ENCODE measurements at places on chromosomes 5 and 9.

DNA sequence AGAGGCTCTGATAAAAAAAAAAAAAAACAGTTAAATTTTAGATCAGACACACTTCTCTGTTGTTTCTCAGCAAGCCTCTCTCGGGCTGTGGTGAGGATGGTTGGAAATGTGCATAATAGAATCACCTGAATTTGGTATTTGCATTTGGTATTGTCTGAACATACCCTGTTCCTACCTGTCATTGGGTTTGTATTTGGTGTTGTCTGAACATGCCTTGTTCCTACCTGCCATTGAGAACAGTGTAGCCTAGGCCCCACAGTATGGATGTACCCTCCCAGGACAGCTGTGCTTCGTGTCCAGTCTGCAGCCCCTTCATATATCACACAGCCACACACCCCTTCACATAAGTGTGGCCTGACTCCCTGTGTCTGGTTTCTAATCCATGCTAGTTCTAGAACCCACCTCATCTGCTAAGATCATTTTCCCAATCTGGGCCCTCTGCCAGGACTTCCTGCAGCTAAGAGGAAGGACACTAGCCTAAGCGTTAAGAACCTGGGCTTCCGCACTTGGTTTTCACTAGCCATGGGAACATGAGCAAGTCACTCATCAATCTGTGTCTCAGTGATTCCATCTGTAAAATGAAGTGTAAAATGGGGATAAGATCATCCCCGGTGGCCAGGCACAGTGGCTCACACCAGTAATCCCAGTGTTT lies 49.2 kb downstream of the ITGA2 start:
- no peaks in the 10 kb centered on the region for H3K27me3 ChIP-seq
- peaks cover 19% of the 10 kb centered on the region for H3K4me1 ChIP-seq
- no peaks in the 10 kb centered on the region for H3K36me3 ChIP-seq
- no peak for DNase-seq
- no peak overlapping the region for H3K4me3 ChIP-seq

DNA sequence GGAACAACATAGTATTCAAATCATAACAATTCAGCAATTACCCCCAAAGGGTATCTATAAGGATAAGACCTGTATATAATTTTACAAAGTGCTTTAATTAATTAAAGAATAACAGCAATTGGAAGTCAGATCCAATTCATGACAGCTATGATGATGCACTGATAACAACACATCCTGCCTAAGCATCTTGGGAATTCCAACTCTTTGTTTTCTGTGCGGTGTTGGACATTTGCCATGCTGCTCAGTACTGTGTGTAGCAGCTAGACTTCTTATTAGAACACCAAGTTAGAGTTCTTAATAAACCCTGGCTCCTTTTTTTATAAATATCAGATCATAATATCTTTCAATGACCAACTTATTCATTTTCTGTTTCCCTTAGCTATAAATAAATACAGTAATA lies 209.0 kb downstream of the SEC61B start:
- H3K27me3 ChIP-seq, result no peaks in the 10 kb centered on the region
- no peak for DNase-seq
- H3K27ac ChIP-seq, result no peak overlapping the region
- H3K4me1 ChIP-seq, result peaks cover 23% of the 10 kb centered on the region
- no peak overlapping the region for H3K4me3 ChIP-seq
- no peaks in the 10 kb centered on the region for H3K36me3 ChIP-seq

- H3K27me3 ChIP-seq, result peaks cover 4% of the 10 kb centered on the region
- DNase-seq, result no peak
- H3K36me3 ChIP-seq, result no peaks in the 10 kb centered on the region
- H3K27ac ChIP-seq, result no peak overlapping the region
- H3K4me3 ChIP-seq, result no peak overlapping the region
Measured at GRCh38 chr5:178469975-178470759, 120.0 kb downstream of the COL23A1 start.

GRCh38 chr9:131809941-131810344 lies 70.1 kb upstream of the RAPGEF1 start:
- H3K27ac ChIP-seq, result no peak overlapping the region
- no peaks in the 10 kb centered on the region for H3K36me3 ChIP-seq
- peaks cover 22% of the 10 kb centered on the region for H3K27me3 ChIP-seq
- no peak overlapping the region for H3K4me3 ChIP-seq

DNA sequence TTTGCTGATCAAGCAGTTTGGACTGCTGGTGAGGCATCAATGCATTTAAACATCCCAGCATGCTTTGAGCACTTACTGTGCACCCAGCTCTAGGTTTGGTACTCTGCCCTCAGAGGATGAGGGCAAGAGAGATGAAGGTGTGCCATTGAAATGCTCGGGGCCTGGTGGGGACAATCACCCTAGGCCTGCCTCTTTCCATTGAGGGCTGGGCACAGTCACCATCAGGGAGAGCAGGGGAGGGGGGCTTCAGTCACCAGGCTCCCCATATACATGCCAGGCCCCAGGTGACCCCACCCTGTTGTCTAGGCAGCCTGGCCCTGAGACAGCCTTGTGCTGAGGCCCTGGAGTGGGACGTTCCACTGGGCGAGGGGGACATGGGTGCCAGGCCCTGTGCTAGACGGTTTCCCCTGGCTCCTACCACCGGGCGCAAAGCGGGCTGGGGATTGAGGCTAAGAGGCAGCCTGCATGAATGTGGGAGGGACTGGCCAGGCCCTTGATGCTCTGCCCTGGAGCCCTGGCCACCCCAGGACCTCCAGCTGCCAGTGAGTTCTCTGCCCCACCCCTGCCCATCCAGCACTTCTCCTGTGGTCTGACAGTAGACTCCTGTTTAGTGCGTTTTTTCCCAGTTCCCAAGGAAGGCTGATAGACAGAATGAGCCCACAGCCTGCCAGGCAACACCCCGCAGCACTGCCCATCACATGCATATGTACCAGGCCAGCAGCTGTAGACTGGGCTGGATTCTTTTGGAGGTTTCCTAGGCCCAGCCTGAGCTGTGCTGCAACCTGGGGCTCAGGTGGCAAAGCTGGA lies 18.9 kb downstream of the TCF7 start:
- no peaks in the 10 kb centered on the region for H3K4me1 ChIP-seq
- no peak overlapping the region for H3K27ac ChIP-seq
- H3K36me3 ChIP-seq, result peaks cover 8% of the 10 kb centered on the region
- no peak overlapping the region for H3K4me3 ChIP-seq

GRCh38 chr5:12277504-12278192 lies 373.4 kb upstream of the CTNND2 start:
- peaks cover 13% of the 10 kb centered on the region for H3K27me3 ChIP-seq
- no peak overlapping the region for H3K4me3 ChIP-seq
- H3K4me1 ChIP-seq, result no peaks in the 10 kb centered on the region

DNA sequence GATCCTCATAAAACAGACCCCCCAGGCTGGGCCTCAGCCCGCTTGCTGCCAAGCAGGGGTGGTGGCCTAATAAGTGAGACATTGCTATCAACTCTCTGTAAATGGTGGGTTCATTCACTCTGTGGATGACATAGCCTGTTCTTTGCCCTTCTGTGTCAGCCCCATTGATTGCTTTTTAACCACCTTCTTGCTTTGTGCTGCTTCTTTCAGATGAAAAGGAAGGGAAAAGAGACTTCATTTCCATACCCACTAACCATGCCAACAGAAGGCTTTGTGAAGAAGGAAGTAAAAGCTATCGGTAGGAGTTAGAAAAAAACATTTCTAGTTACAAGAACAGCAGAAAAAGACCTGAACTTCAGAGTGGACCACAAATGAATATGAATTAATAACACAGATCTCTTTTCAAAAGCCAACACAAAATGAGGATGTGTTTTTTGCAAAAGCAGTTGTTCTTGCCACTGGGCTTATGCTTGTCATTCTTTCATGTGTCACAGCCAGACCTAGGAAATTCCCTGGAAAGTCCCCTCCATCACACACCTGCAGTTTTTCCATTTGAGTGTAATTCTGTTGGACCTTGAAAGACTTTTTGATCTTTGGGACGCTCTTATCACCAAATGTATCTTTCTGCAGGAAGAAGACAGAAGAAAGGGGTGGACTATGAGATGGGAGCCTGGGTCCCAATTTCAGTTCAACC lies 507.7 kb downstream of the CCDC171 start:
- peaks cover 2% of the 10 kb centered on the region for H3K27me3 ChIP-seq
- no peak for DNase-seq
- no peak overlapping the region for H3K27ac ChIP-seq
- H3K4me3 ChIP-seq, result no peak overlapping the region

DNA sequence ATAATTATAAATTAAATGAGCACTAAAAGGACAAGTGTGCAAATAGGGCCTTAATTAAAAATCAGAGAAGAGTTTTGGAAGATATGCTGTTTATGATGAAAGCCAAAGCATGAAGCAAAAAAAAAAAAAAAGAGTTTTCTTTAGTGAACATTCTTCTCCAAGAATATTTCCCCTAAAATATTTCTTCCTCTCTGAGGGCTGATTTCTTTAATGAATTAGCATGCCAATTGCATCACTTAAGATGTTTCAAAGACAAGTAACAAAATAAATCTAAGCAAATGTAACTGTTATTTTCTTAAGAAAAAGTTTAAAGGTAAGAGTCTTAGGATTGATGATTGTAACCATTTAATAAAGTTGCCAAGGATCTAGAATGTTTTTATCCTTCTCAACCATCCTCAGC lies 81.6 kb upstream of the MPDZ start:
- no peaks in the 10 kb centered on the region for H3K27me3 ChIP-seq
- H3K27ac ChIP-seq, result peak overlapping the region; percentile 77
- DNase-seq, result no peak
- peaks cover 42% of the 10 kb centered on the region for H3K4me1 ChIP-seq

DNA sequence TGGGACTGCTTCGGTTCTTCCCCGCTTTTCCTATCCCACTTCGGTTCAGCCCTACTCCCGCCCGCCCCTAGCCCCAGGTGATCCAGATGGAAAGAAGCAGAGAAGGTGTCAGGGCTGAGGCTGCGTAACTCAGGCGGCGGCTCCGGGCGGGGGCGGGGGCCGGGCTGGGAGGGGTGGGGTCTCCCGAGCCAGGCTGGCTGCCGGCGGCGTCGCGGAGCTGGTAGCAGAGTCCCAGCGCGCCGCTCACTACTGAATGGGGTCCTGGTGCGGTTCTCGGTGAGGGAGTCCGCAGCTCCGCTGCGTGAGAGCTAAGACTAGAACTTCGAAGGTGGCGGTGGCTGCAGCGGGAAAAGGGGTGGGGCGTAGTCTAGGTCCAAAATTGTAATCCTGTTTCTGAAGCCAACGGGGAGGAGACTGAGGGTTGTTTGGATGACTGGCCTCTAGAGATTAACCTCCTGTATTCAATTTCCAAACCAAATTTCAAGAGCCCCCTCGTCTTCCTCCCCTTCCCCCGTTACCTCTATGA lies 1.4 kb downstream of the PRR16 start:
- no peak overlapping the region for H3K27ac ChIP-seq
- H3K27me3 ChIP-seq, result peaks cover 53% of the 10 kb centered on the region
- H3K4me1 ChIP-seq, result peaks cover 26% of the 10 kb centered on the region
- H3K36me3 ChIP-seq, result no peaks in the 10 kb centered on the region
- DNase-seq, result peak; percentile 53
- peak overlapping the region; percentile 77 for H3K4me3 ChIP-seq

DNA sequence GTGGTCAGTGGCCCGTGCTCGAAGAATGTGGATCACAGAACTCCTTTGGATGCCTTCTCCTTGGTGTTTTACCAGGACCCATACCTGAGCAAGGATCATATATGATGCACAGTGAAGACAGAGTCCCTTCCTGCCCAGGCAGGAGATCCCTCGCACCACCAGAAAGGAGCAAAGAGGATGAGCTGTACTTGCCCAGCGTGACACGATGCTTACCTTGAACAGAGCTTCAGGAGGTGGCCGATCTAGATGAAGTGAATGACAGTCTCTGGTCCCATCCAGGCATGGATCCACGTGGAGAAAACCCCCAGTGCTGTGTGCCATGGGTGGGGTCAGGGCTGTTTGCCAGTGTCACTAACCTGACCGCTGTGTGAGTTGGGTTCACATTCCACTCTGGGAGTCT lies 455.4 kb downstream of the GADD45G start:
- no peak for DNase-seq
- H3K4me3 ChIP-seq, result no peak overlapping the region
- H3K27ac ChIP-seq, result no peak overlapping the region
- peaks cover 7% of the 10 kb centered on the region for H3K27me3 ChIP-seq

GRCh38 chr5:91179018-91179417 lies 204.1 kb downstream of the ARRDC3 start:
- H3K36me3 ChIP-seq, result no peaks in the 10 kb centered on the region
- no peak overlapping the region for H3K27ac ChIP-seq
- no peak overlapping the region for H3K4me3 ChIP-seq
- DNase-seq, result no peak

DNA sequence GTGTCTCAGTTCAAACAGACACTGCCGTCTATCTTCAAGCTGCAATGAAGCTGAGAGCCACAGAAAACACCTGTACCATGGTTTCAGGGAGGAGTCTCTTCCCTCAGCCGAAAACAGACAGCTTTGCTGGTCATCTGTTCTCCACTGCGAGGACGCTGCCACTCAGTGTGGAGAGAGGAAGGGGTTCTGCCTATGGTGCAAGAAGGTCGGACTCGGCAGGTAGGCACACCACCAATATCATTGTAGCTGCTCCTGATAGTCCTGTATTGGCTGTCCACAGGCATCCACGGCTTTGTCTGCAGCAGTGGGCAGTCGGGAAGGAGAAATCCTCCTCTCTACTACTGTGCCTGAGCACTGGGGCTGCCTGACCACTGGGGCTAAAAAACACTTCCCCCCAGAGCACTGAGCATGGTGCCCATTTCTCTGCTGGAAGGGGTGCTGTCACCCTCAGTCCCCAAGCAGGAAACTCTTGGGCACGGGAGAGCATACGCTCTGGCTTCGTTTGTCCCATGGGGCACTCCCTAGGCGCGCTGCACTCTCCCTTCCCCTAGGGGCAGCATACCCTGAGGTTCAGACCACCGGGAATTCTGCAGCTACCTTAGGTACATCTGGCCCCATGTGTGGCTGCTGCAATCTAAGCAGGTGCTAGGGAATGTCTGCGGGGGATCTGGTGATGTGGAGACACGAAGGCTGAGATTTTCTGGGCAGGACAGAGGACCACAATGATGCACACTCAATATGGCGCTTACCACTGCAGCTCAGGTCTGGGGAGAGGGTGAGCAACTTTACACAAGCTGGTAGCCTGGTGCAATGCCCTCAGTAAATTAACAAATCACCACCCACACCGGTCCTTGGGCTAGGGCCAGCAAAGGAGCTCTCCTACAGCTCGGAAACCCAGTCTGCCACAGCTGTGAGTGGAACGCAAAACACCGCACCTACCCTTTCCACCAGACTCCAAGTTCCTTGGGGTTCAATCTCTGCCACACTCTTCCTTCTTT lies 880.9 kb upstream of the SEMA6A start:
- H3K27me3 ChIP-seq, result no peaks in the 10 kb centered on the region
- DNase-seq, result no peak
- H3K4me3 ChIP-seq, result peak overlapping the region; percentile 60
- H3K36me3 ChIP-seq, result no peaks in the 10 kb centered on the region

- no peaks in the 10 kb centered on the region for H3K36me3 ChIP-seq
- H3K4me3 ChIP-seq, result peak overlapping the region; percentile 75
- peaks cover 52% of the 10 kb centered on the region for H3K27me3 ChIP-seq
- DNase-seq, result no peak
Measured at GRCh38 chr5:129906177-129906887, 2.1 kb downstream of the CHSY3 start.

- H3K4me3 ChIP-seq, result no peak overlapping the region
- peaks cover 90% of the 10 kb centered on the region for H3K27me3 ChIP-seq
- peaks cover 2% of the 10 kb centered on the region for H3K4me1 ChIP-seq
- no peaks in the 10 kb centered on the region for H3K36me3 ChIP-seq
- H3K27ac ChIP-seq, result no peak overlapping the region
- no peak for DNase-seq
Measured at GRCh38 chr5:16312785-16313184, 133.2 kb upstream of the MARCHF11 start.
